Cerebellar cortex (tissue), 1 donor: ENCODE measurements at places on chromosomes 11 and 22.

GRCh38 chr11:57387289-57388030 is 3.0 kb downstream of the PRG2 start:
- DNase-seq = no peak

GRCh38 chr22:33076343-33076742 is 18.2 kb upstream of the SYN3 start:
- DNase-seq = no peak

- no peak for DNase-seq
Measured at GRCh38 chr11:4551346-4551979, 6.5 kb downstream of the OR52M1 start.

GRCh38 chr22:38890377-38890776 is 18.4 kb upstream of the CBX6 start:
- no peak for DNase-seq

GRCh38 chr11:44382656-44383240 is 72.8 kb upstream of the ALX4 start:
- no peak for DNase-seq

- no peak for DNase-seq
Measured at GRCh38 chr22:37439347-37439746, 12.1 kb upstream of the ELFN2 start.

- DNase-seq = no peak
Measured at GRCh38 chr11:134530636-134531326, 118.7 kb upstream of the B3GAT1 start.

- no peak for DNase-seq
Measured at GRCh38 chr11:60122414-60123036, 34.1 kb downstream of the MS4A2 start.

DNA sequence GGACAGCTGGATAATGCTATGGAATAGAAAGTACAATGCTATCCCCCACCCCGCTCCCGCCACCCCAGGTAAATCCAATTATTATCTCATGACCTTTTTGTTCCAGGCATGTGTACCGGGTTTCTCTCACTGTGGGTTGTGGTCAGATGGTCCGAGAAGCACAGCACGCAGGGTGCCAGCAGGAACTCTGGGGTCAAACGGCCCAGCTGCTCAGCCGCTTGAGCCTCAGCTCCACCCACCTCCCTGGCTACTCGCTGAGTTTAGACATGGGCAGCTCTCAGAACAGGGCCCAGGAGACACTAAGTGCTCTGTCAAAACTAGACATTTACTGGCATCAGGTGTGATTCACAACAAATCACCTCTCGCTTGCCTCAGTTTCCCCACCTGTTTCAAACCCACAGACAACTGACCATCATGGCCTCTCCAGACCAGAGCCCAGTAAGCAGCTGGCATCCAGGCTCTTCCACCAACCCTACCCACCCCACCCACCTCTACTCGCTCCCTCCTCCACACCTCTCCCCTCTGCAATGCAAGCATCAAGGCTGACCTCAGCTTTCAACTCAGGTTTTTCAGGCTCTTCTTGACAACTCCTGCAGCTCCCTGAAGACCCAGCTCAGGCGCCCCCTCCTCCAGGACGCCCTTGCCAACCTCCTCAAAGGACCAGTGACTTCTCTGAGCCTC is 13.0 kb upstream of the MFNG start:
- no peak for DNase-seq

DNA sequence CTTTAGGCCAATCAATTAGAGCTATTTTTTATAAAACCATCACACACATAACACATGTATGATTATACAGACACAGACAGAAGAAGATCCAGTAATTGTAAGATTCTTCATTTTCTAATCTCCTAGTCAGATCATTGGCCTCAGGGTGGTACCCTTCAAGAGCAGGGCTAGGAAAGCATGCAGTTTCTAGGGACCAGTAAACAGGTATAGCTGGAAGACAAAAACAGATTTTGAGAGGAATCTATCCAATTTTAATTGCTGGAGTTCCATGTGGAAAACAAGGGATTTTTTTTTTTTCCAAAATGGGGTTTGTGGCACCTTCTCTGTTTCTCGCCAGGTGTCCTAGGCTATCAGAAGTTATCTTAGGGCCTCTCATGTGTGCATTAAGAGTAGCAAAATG is 29.6 kb downstream of the METTL15 start:
- no peak for DNase-seq

DNA sequence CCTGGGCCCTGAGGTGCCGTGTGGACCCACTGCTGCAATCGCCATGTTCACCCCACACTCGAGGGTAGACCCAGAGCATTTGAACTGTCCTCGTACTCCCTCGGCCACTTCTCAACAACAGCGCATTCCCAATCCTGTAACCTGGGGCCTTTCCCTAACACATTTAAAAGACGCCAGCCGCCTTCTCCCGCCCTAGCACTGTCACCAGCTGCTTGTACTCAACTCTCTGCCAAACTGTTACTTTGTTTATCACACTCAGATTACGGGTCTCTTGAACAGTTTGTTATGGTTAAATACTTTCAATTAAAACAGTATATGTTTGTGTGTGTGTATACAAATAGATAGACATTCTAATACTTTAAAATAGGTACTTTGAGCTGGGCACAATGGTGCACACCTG is 20.7 kb downstream of the CDKN1C start:
- no peak for DNase-seq

DNA sequence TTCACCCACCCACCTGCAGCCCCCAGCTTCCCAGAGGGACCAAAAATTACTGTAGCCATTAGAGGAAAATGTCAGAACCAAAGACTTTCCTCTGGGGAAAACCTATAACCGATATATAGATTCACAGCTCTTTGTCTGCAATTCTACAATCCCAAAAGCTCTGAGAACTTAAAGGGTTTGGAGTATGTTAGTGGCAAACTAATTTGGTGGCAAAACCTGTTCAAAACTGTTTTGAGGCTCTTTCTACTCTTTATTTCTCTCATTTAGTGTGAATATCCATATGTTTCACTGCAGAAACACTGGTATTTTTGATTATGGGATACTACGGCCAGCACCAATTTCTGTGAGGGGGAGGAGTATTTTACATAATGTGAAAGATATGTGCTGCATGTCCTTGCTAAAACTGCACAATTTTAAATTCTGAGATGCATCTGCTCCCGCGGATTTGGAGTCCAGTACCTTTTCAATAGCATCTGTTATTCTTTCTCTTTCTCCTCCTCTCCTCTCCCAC is 87.5 kb upstream of the MTNR1B start:
- no peak for DNase-seq

GRCh38 chr11:10931761-10932670 is 74.2 kb upstream of the ZBED5 start:
- DNase-seq = no peak

DNA sequence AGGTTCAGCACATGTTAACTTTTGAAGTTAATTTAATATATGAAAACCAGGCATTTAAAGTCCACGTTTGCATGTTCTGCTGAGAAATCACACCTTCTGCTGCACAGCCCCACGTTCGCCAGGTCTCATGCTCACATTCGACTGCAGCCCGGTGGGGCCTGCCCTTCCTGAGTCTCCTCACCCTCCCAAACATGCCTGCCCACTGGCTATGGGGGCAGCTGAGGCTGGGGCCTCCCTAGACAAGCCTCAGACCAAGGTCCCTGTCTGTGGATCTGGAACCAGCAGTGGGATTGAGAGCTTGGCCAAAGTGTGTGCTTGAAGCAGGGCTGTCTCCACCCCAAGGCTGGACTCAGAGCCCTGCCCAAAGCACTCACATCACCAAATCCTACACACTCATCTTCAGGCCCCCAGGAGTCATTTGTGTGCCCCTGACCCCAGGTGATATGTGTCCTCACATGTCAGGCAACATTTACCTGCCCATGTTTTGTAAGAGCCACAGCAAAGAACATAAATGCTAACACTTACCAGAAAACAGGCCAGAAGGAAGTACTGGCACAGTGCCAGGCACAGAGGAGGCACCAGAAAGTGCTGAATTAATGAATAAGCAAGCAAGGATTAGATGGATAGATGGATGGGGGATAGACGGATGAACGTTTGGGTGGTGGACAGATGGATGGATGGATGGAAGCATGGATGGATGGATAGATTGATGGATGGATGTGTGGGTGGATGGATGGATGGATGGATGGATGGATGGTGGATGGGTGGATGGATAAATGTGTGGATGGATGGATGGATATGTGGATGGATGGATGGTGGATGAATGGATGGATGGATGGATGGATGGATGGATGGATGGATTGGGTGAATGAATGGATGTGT is 9.4 kb upstream of the FADD start:
- no peak for DNase-seq

- no peak for DNase-seq
Measured at GRCh38 chr11:130159657-130160497, at the start of gene ST14. ST14 (plus strand) TSS chr11:130159782; CDS start chr11:130159980, 198 bp downstream.

- no peak for DNase-seq
Measured at GRCh38 chr11:134369656-134370525, 38.1 kb downstream of the GLB1L2 start.

DNA sequence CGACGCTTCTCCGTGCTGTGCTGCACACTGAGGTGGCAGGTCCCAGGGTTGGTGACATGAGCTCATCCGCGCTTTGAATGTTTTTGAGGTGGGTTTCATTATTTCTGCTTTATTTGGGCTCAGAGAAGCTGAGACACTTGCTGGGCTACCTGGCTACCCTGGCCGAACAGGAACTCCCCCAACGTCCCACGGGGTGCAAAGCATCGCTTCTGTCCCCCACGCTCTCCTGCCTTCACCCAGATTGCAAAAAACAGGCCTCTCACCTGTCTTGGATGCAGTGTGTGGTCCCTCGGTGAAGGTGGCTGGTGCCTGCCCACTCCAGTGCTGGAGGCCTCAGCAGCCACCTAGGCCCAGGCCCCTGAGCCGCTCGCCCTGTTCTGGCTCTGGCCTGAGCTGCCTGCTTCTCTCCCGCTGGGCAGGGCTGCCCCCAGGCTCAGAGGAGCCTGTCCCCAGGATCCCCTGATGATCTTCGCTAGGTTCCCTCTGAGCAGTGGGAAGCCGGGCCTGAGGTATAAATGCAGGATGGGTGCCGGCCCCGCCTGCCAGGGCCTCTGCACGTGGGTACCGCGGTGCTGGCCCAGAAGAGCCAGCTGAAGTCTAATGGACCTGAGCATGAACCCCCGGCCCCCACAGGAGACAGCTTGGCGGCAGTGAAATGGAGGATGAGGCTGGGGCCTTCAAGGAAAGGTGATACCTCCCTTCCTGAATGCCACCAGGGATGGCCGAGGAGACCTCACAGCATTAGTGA is 15.8 kb upstream of the MRGPRD start:
- DNase-seq = no peak

- DNase-seq = no peak
Measured at GRCh38 chr11:131824771-131825170, 454.4 kb downstream of the NTM start.

- no peak for DNase-seq
Measured at GRCh38 chr11:13287036-13287435, 9.4 kb downstream of the BMAL1 start.

DNA sequence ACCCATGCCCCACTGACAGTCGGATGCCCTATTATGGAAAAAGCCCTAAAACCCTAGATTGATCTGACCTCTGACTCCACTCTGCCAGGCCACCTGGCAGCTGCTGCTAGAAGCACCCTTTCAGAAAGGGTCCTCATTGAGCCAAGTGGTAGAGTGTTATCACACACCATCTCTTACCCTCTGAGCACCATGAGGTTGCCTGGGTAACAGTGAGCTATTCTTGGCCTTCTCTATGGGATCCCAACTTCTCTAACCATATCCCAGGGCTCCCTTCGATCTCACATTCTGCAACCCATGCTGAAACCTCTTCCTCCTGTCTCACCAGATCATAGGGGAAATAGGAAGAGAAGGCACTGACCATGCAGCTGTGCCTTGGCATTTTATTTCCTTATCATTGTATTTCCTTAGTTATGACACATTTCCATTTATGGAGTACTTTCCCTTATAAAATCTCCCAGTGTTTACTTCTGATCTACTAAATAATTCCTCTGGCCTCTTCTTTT is 52.7 kb downstream of the MPPED2 start:
- no peak for DNase-seq

DNA sequence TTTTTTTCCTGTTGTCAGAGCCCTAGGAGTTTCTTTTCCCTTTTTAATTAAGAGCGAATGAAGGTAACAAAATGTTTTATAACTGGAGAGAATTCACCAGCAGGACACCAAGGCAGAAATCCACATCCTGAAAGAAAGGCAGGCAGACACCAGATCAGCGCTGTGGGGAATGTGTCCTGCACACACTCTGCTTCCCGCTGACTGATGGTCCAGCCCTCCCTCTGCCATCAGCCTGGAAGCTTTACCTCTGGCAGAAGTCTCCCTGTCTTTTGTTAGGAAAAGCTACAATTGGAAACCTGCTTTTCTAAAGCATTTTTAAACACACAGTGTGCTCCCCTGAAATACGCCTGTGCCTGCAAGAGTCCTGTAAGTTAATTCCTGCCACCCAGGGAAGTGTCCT is 638.5 kb downstream of the NTM start:
- DNase-seq = peak; percentile 91

DNA sequence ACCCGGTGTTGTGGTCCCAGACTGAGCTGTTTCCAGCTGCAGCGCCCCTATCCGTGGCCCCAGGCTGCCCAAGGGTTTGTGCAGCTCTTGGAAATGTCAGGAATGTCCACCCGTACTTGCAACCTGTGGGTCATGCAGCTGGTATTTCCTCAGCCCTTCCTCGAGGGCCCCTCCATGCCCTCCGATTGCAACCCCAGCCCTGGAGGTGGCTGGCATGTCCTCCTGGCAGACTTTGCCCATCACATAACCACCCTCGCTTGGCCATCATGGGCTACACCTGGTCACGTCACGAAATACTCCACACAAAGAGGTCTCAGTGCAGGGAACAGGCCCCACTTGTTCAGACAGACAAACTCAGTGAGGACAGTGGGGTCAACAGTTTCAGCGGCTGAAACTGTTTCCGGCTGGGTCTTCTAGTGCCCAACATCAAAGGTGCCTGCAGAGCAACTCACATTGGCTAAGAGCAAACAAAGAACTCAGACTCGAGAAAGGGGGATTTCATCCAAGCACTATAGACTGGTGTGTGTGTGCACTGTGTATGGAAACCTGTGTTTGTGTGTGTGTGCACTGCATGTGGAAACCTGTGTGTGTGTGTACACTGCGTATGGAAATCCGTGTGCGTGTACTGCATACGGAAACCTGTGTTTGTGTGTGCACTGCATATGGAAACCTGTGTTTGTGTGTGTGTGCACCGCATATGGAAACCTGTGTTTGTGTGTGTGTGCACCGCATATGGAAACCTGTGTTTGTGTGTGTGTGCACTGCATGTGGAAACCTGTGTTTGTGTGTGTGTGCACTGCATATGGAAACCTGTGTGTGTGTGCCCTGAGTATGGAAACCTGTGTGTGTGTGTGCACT is 72.8 kb upstream of the CCND1 start:
- no peak for DNase-seq
